ENCODE measurements at places on chromosomes 5 and 9.

DNA sequence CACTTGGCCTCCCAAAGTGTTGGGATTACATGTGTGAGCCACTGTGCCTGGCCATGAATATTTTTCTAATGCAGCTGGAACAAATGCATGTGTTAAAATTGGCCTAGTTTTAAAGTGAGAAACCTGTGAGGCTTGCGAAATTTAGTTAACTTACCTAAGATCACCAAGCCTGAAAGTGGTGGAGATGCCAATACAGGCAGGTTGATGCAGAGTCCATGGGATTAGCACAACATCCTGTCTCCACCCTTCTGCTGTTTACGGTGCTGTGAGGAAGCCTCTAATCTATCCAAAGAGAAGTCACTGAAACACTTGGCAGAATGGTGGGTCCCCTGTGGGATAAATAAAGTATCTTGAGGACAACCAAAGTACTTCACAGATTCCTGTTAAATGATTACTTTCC lies 98.2 kb downstream of the PCSK5 start:
- no peak for DNase-seq

DNA sequence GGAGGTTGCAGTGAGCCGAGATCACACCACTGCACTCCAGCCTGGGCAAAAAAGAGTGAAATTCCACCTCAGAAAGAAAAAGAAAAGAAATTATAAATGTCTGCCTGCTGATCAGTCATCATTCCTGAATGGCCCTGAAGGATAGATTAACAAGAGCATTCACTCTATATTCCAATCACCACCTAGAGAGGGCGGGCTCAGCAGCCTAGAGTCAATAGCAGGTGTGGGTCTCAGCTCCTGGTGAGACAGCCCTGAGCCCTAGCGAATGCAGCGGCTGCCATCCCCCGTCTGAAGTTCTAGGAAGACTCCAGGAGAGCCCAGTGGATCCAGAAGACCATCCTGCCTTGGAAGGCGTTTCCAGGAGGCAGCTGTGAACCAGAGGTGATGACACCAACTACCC lies 12.0 kb downstream of the FBP1 start:
- no peak for DNase-seq

- DNase-seq = peak; percentile 23
These were observed at the start of gene PBX3 for GRCh38 chr9:125747053-125747764. TSS of gene PBX3 (plus strand) at chr9:125747373.

- no peak for DNase-seq
These were observed 9.2 kb upstream of the GRHPR start for GRCh38 chr9:37413311-37413710.

GRCh38 chr5:133531178-133531577 lies 81.2 kb downstream of the FSTL4 start:
- DNase-seq = no peak

- no peak for DNase-seq
These were observed 121.3 kb upstream of the CTSV start for GRCh38 chr9:97160255-97160654.

DNA sequence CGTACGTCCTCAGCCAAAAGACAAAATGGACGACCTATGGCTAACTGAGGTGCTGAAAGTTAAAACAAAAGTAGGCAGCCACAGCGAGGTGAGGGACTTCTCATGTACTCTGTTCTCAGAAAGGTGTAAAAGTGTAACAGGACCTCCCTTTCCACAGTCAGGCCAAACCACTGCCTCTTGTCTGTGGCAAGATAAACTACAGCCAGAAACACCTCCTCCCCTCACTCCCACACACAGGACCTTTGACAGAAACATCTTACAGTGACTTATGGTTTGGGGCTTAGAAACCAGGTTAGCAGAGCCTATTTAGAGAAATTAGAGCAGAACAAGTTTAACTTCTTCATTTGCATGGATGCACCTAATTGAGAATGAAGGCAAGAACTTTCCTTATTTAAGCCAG lies 499.1 kb upstream of the GRIN3A start:
- peak; percentile 36 for DNase-seq
